GM12865 (cell line): ENCODE measurements at places on chromosomes 11 and 22.

DNA sequence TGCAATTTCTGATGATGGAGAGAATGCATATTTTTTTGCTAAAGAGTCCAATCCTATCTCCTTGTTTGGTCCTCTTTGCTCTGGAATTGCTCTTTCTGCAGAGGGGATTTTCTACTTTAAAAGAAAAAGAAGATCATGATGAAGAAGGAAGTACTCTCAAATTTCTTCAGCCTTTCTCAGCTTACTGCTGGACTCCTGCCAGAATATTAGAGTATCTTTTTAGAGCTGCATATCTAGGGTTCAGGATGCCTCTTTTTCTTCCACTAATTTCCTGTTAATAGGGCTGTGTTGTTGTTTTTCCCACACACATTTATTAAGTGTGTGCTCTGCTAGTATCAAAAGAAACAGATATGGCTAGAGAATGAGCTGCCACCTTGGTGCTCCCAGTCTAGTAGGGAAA, 18.2 kb downstream of the UBASH3B start:
- DNase-seq: no peak

GRCh38 chr11:61083601-61084147, 18.6 kb upstream of the CD5 start:
- no peak for DNase-seq

DNA sequence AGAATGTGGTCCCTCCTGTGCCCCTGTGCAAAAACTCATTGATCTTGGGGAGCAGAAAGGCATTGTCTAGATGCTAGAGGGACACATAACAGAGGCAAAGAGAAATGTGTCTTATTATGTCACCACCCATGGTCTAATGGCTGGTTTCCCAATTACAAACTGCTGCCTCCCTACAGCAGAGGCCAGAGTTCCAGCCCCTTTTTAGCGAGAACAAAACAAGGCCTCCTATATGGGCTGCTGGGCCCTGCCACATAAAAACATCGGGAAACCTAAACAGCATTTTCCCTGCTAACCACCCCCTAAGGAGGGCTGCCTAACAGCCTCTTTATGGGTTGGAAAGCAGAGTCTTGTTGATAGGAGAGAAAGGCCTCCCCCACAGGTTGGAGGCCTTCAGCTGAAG, 75.2 kb upstream of the CRTAM start:
- DNase-seq: no peak

DNA sequence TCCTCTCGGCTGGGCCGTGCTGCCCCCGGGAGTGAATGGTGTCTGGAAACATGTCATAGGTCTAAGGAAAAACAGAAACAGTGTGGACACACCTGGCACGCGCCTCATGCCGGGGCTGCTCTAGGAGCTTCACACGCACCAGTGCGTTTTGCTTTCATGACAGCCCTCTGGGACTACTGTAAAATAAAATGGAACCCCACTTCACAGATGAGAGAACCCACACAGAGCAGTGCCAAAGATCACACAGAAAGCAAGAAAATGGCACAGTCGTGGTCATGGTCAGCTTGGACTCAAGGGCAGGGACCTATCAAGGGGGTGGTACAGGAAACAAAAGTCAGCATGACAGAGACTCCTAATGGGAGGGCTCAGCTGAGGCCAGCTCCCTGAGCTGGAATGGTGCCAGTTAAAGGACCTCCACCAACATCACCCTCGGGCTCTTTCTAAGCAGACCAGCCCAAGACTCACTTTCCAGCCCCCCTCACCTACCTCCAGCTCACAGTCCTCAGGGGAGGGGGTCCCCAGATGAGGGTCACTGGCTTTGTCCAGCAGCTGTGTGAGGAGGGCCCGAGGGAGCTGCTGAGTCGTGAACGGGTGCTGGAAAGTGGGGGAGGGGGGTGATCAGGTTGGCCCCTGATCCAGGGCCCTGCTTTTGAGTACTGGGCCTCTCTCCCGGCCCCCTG, 3.3 kb downstream of the MAP4K2 start:
- peak; percentile 62 for DNase-seq

GRCh38 chr11:16081382-16082094, 274.8 kb downstream of the SOX6 start:
- DNase-seq: no peak

DNA sequence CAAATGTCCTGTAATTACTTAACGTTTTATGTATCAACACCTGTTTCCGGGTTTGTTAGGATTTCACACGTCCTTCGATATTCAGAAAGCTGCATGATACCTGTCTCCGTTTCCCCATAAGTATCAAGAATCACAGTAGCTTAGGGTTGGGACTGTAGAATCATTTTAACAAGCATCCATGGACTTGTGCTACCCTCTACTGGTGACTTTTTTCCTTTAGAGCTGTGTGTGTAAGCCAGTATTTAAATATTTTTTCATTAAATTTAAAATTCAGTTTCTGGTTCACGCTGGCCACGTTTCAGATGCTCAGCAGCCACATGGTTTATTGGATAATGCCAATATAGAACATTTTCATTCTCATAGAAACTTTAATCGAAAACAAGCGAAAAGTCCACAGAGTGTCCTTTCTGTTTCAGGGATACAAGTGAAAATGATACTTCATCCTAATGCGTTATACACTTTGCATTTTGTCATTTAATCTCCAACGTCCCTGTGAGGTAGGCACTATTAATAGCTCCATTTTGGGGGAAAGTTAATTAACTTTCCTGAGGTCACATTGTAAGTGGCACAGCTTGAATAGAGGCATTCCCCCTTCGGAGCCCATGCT, 61.5 kb upstream of the SLC25A18 start:
- DNase-seq: peak; percentile 80

GRCh38 chr22:46801826-46802607, 39.6 kb downstream of the TBC1D22A start:
- DNase-seq: no peak

GRCh38 chr11:112179601-112180000, 4.3 kb downstream of the BCO2 start:
- DNase-seq: peak; percentile 56

GRCh38 chr11:123363556-123363955, 66.5 kb upstream of the GRAMD1B start:
- no peak for DNase-seq

DNA sequence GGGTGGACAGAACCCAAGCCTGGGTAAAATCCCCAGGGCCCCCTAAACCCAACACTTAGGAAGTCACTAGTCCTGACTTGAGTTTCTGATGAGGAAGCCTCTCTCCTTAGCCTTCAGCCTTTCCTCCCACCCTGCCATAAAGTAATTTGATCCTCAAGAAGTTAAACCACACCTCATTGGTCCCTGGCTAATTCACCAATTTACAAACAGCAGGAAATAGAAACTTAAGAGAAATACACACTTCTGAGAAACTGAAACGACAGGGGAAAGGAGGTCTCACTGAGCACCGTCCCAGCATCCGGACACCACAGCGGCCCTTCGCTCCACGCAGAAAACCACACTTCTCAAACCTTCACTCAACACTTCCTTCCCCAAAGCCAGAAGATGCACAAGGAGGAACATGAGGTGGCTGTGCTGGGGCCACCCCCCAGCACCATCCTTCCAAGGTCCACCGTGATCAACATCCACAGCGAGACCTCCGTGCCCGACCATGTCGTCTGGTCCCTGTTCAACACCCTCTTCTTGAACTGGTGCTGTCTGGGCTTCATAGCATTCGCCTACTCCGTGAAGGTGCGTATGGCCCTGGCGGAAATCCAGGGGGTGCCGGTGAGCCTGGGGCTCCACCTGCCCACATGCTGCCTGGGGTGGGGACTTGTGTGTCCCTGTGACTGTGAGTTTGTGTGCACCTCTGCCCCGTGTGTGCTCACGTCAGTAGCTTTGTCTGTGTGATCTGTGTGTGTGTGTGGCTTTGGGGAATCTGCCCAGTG, at the start of gene IFITM1:
IFITM1 (plus strand) TSS at position 254 of the 767 bp plus-strand sequence; CDS start at position 385, 131 bp downstream.
- DNase-seq: peak; percentile 94

DNA sequence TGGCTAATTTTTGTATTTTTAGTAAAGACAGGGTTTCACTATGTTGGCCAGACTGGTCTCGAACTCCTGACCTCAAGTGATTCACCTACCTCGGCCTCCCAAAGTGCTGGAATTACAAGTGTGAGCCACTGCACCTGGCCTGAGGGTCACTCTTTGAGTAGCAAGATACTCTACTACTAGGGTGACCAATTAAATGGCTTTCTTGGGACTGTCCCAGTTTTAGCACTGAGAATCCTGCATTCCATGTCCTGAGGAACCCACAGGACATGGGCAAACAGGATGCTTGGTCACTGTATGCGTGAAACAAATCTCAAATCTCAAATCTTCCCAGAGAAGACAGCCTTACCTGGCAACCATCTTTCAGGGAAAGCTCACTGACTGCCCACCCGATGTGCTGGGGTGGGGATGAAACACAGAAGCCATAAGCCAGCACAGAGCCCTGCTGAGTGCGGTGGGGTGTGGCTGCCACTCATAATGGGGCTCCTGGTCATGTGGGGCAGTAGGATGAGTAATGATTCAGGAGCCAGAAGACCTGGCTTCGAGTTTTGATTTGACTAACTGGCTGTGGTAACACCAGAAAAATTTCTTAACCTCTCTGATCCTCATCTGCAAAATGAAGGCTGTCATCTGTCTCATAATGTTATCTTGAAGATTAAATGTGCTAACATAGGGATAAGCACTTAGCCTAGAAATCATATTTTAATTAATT, 11.5 kb downstream of the CLMP start:
- DNase-seq: peak; percentile 45
